Breast epithelium (tissue), 4 donors: ENCODE measurements at places on chromosomes 16 and 17. TPM values are rescaled to one million over a fixed set of nuclear protein-coding genes. Genes with fewer than 3 reads are reported as not detected.

GRCh38 chr17:30476726-30477082 lies 504 bp upstream of the GOSR1 start:
- peak overlapping the region; percentile 96 for H3K4me3 ChIP-seq
- peaks cover 3% of the 10 kb centered on the region for H3K36me3 ChIP-seq
- peak overlapping the region; percentile 98 for H3K27ac ChIP-seq
- H3K4me1 ChIP-seq, result no peaks in the 10 kb centered on the region
- DNase-seq, result no peak
- no peaks in the 10 kb centered on the region for H3K27me3 ChIP-seq

GRCh38 chr16:89338863-89339262 lies 121.4 kb downstream of the ZNF778 start:
- no peak overlapping the region for H3K4me3 ChIP-seq
- H3K36me3 ChIP-seq, result no peaks in the 10 kb centered on the region
- H3K27ac ChIP-seq, result no peak overlapping the region
- H3K27me3 ChIP-seq, result no peaks in the 10 kb centered on the region
- no peak for DNase-seq

DNA sequence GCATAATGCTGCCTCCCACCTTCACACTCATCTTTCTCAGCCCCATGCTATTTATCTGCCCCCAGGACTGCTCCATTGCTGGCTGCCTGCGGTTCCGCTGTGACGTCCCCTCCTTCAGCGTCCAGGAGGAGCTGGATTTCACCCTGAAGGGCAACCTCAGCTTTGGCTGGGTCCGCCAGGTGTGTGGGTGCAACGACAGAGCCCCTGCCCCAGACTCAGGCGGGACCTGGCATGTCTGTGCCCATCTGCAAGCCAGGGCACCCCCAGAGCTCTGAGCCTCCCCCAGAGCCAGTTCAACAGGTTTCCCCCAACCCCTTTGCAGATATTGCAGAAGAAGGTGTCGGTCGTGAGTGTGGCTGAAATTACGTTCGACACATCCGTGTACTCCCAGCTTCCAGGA lies 12.9 kb upstream of the ITGAD start:
- H3K4me3 ChIP-seq, result no peak overlapping the region
- H3K4me1 ChIP-seq, result no peaks in the 10 kb centered on the region
- no peaks in the 10 kb centered on the region for H3K36me3 ChIP-seq

DNA sequence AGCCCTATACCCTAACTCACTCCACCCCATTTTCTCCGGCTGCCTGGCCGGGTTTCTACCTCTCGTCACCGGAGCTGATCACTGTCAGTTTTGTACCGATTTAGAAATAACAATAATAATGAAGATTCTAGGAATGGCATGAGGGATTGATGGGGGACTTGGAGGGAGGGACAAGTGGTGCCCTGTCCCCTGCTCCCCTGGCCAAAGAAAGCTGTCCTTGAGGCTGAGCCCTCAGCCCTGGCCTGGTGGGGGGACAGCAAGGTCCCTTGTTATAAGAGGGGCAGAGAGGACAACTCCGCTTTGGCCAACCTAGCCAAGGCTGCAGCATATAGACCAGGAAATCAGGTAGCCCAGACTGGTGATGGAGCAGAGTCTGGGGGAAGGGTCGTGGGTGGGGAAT lies 10.5 kb downstream of the GAS2L2 start:
- H3K36me3 ChIP-seq, result no peaks in the 10 kb centered on the region
- no peaks in the 10 kb centered on the region for H3K4me1 ChIP-seq
- DNase-seq, result no peak
- H3K27ac ChIP-seq, result no peak overlapping the region
- H3K4me3 ChIP-seq, result no peak overlapping the region

- H3K4me3 ChIP-seq, result peak overlapping the region; percentile 86
- H3K36me3 ChIP-seq, result no peaks in the 10 kb centered on the region
- peaks cover 3% of the 10 kb centered on the region for H3K4me1 ChIP-seq
- H3K27me3 ChIP-seq, result no peaks in the 10 kb centered on the region
Measured at GRCh38 chr17:18224053-18224386, 1.4 kb upstream of the LLGL1 start.

GRCh38 chr17:59842901-59843652 lies 49.7 kb downstream of the TUBD1 start:
- peak; percentile 62 for DNase-seq
- no peaks in the 10 kb centered on the region for H3K36me3 ChIP-seq
- H3K27me3 ChIP-seq, result no peaks in the 10 kb centered on the region
- H3K27ac ChIP-seq, result peak overlapping the region; percentile 98

- no peak overlapping the region for H3K27ac ChIP-seq
- H3K4me1 ChIP-seq, result no peaks in the 10 kb centered on the region
- no peak for DNase-seq
- H3K36me3 ChIP-seq, result no peaks in the 10 kb centered on the region
- no peaks in the 10 kb centered on the region for H3K27me3 ChIP-seq
Measured at GRCh38 chr17:49753959-49754391, 10.0 kb downstream of the FAM117A start.

GRCh38 chr16:3118204-3118790 lies 5.9 kb downstream of the ZNF205 start:
- no peak overlapping the region for H3K4me3 ChIP-seq
- no peak overlapping the region for H3K27ac ChIP-seq
- H3K27me3 ChIP-seq, result no peaks in the 10 kb centered on the region
- H3K36me3 ChIP-seq, result no peaks in the 10 kb centered on the region
- no peaks in the 10 kb centered on the region for H3K4me1 ChIP-seq
- no peak for DNase-seq

GRCh38 chr17:76273445-76274111 lies 8.4 kb downstream of the UBALD2 start:
- DNase-seq, result no peak
- H3K27ac ChIP-seq, result peak overlapping the region; percentile 86
- H3K27me3 ChIP-seq, result no peaks in the 10 kb centered on the region
- H3K4me1 ChIP-seq, result peaks cover 39% of the 10 kb centered on the region
- H3K36me3 ChIP-seq, result no peaks in the 10 kb centered on the region

DNA sequence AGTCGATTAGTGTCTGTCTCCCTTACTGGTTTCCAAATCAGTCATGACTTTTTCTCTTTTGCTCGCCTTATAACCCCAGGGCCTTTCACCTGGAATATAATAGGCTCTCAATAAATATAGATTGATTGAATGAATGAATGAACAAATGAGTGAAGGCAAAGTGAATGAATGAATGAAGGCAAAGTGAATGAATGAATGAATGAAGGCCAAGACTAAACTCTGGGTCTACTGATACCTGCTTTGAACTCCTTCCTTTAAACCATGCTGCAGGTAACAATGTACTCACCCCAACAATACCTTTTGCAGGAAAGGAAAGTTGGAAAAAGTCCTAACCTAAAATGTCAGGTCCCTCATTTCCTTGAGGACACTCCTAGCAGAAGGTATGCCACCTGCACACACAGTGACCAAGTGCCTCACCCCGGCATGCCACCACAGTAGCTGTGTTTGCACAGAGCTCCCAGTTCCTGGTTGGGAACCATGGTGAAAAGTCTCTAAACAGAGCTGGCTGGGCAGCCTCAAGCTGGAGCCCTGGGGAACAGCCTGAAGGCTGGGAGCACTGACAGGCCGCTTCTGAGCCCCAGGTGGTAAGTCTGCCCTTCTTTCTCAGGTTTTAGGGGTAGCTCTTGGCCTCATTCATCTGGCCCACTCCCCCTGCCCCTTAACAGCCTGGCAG lies 42.7 kb upstream of the ANKFN1 start:
- H3K4me3 ChIP-seq, result no peak overlapping the region
- DNase-seq, result peak; percentile 53
- H3K36me3 ChIP-seq, result no peaks in the 10 kb centered on the region
- no peaks in the 10 kb centered on the region for H3K27me3 ChIP-seq
- H3K4me1 ChIP-seq, result no peaks in the 10 kb centered on the region

- H3K27ac ChIP-seq, result no peak overlapping the region
- H3K27me3 ChIP-seq, result no peaks in the 10 kb centered on the region
- no peak overlapping the region for H3K4me3 ChIP-seq
- H3K4me1 ChIP-seq, result no peaks in the 10 kb centered on the region
- DNase-seq, result no peak
Measured at GRCh38 chr16:80002261-80002660, 401.7 kb upstream of the MAF start.

DNA sequence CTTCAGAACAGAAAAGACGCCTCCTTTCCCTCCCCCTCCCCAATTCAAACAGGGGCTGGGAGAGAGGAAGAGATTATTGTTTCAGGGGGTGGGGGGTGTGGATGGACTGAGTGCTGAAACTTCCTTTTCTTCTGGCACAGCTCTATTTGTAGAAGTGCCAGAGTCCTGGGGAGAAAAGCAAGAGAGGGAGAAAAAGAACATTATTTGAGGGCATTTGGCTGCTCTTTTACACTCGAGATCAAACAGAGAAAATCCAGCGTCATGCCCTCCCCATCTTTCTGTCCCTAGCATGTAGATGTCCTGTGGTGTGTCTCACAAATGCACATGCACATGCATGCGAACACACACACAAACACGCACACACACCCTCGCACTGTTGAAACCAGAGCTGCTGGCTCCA lies 13.0 kb downstream of the ARL4D start:
- no peaks in the 10 kb centered on the region for H3K27me3 ChIP-seq
- no peak overlapping the region for H3K27ac ChIP-seq
- no peaks in the 10 kb centered on the region for H3K36me3 ChIP-seq
- DNase-seq, result no peak
- no peaks in the 10 kb centered on the region for H3K4me1 ChIP-seq
- H3K4me3 ChIP-seq, result no peak overlapping the region

GRCh38 chr17:43333433-43333943 lies 65.3 kb upstream of the ARL4D start:
- no peak overlapping the region for H3K4me3 ChIP-seq
- H3K36me3 ChIP-seq, result no peaks in the 10 kb centered on the region
- no peak overlapping the region for H3K27ac ChIP-seq
- no peak for DNase-seq
- peaks cover 8% of the 10 kb centered on the region for H3K4me1 ChIP-seq
- H3K27me3 ChIP-seq, result no peaks in the 10 kb centered on the region

GRCh38 chr17:64032081-64032480 lies 11.6 kb upstream of the ICAM2 start:
- no peaks in the 10 kb centered on the region for H3K36me3 ChIP-seq
- no peak for DNase-seq
- H3K27me3 ChIP-seq, result no peaks in the 10 kb centered on the region
- no peaks in the 10 kb centered on the region for H3K4me1 ChIP-seq
- H3K4me3 ChIP-seq, result no peak overlapping the region

DNA sequence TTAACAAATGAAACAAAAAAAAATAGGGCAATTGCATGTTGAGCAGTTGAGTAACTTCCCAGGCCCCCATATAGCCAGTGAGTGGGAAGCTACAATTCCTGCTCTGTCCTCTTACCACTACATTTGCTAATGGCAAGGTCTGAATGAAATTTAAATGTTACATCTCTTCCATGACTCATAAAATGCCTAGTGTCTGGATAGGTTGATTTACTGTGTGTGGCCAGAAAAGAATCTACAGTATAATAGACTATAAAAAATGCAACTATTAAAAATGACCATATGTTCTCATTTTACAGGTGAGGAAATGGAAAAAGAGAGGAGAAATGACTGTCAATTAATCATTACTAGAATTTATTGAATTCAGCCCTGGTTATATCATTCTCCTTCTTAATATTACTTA lies 1199.3 kb downstream of the CDH11 start:
- H3K27me3 ChIP-seq, result no peaks in the 10 kb centered on the region
- H3K27ac ChIP-seq, result no peak overlapping the region
- DNase-seq, result no peak
- H3K4me1 ChIP-seq, result no peaks in the 10 kb centered on the region
- H3K4me3 ChIP-seq, result no peak overlapping the region
- no peaks in the 10 kb centered on the region for H3K36me3 ChIP-seq

DNA sequence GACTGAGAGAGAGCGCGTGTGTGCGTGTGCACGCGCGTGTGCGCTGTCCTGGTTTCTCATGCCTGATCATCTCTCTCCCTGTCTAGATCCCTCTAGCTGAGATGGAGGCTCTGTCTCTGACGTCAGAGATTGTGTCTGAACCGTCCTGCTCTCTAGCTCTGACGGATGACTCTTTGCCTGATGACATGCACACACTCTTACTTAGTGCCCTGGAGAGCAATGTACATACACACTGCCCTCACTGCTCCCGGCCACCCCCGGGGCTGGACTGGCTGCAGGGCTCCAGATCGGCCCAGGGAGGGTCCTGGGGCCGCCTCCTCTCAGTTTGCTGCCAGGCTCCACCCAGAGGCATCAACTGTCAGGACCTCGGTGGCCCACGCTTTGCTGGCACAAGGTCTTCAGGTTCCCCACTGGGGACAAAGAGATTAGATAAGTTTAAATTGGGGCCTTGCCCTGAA lies 13.1 kb upstream of the ABCC3 start:
- H3K27me3 ChIP-seq, result peaks cover 3% of the 10 kb centered on the region
- H3K27ac ChIP-seq, result no peak overlapping the region
- DNase-seq, result no peak
- no peak overlapping the region for H3K4me3 ChIP-seq
- H3K36me3 ChIP-seq, result no peaks in the 10 kb centered on the region
- no peaks in the 10 kb centered on the region for H3K4me1 ChIP-seq

DNA sequence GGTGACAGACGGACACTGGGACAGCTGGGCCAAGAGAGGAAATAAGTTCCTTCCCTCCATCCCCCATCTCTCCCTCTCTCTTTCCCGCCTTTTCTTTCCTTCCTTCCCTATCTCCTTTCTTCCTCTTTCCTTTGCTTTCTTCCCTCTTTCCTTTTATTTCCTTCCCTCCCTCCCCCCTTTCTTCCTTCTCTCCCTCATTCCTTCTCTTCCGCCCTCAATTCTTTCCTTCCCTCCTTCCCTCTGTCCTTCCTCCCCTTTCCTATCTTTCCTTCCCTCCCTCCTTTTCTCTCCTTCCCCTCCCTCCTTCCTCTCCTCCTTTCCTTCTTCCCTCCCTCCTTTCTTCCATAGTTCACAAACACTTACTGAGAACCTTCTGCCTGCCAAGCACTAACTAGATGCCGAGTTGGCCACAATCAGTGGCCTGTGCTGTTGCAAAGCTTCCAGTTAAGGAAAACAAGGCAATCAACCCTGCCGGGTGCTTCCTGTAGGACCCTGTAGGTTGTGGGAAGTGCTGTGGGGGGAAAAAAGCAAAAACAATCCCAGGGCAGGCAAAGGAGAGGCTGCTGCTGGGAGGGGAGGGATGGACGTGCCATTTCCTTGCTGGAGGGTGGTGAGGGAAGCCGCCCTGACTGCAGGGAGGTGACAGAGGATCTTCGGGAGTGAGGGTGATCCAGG lies 31.7 kb downstream of the ABCC6 start:
- no peaks in the 10 kb centered on the region for H3K27me3 ChIP-seq
- H3K27ac ChIP-seq, result no peak overlapping the region
- H3K36me3 ChIP-seq, result no peaks in the 10 kb centered on the region
- H3K4me3 ChIP-seq, result no peak overlapping the region
- H3K4me1 ChIP-seq, result no peaks in the 10 kb centered on the region

GRCh38 chr17:17770632-17771044 lies 66.1 kb downstream of the SREBF1 start:
- H3K27ac ChIP-seq, result peak overlapping the region; percentile 19
- no peaks in the 10 kb centered on the region for H3K27me3 ChIP-seq
- H3K4me3 ChIP-seq, result no peak overlapping the region
- DNase-seq, result no peak
- H3K36me3 ChIP-seq, result no peaks in the 10 kb centered on the region

Gene EVPLL
- total RNA-seq, result not detected

Gene ARMC7
- 6.7 TPM for total RNA-seq

Gene CHD9
- total RNA-seq, result 93.8 TPM

Gene SCIMP
- total RNA-seq, result 1.3 TPM

Gene PIRT
- not detected for total RNA-seq

Gene CIBAR2
- total RNA-seq, result not detected

Gene UBE2Z
- total RNA-seq, result 70.1 TPM

Gene TBC1D28
- not detected for total RNA-seq

Gene ATP2A1
- total RNA-seq, result 0.33 TPM

Gene ITGB4
- 67.2 TPM for total RNA-seq

Gene RNF222
- total RNA-seq, result not detected

Gene CEP112
- total RNA-seq, result 12.9 TPM

Gene KRT24
- not detected for total RNA-seq

Gene IGFALS
- 0.44 TPM for total RNA-seq
